Melanocyte of skin (primary cell): ENCODE measurements at places on chromosomes 2 and 18. TPM values are rescaled to one million over a fixed set of nuclear protein-coding genes. Genes with fewer than 3 reads are reported as not detected.

ANKRD36B gene
- 63.7 and 72.3 TPM in 2 replicates for total RNA-seq

SLC40A1 gene
- under 0.01 TPM in 1 of 2 replicates, not detected in the other for total RNA-seq

CRACDL gene
- under 0.01 TPM in 1 of 2 replicates, not detected in the other for total RNA-seq

REG1B gene
- total RNA-seq = not detected in 2 replicates
